ENCODE measurements at places on chromosomes 7 and 10. TPM values are rescaled to one million over a fixed set of nuclear protein-coding genes. Genes with fewer than 3 reads are reported as not detected.

PROSER2 gene
- not detected for total RNA-seq

ACSM6 gene
- not detected for total RNA-seq

CALY gene
- 0.44 TPM for total RNA-seq

NODAL gene
- not detected for total RNA-seq

ATRNL1 gene
- total RNA-seq, result 0.22 TPM

DNTT gene
- not detected for total RNA-seq

DNAH11 gene
- total RNA-seq, result 2.3 TPM

TFPI2 gene
- total RNA-seq, result not detected

TMEM140 gene
- 24.5 TPM for total RNA-seq

CYP3A5 gene
- not detected for total RNA-seq

KAZALD1 gene
- 0.47 TPM for total RNA-seq

ZNF853 gene
- total RNA-seq, result 0.27 TPM
